ENCODE measurements at places on chromosomes 6 and 20.

- no peak for DNase-seq
Measured at GRCh38 chr6:138073264-138073663, 34.0 kb downstream of the PERP start.

GRCh38 chr6:167164261-167164660 lies 6.5 kb upstream of the GPR31 start:
- no peak for DNase-seq

- no peak for DNase-seq
Measured at GRCh38 chr20:40444516-40444915, 244.5 kb downstream of the MAFB start.

- DNase-seq: no peak
Measured at GRCh38 chr6:124535746-124536145, 426.5 kb upstream of the RNF217 start.

GRCh38 chr20:2658414-2659354 lies 5.3 kb downstream of the IDH3B start:
- DNase-seq: no peak

- no peak for DNase-seq
Measured at GRCh38 chr20:25252686-25253421, 5.0 kb downstream of the PYGB start.

DNA sequence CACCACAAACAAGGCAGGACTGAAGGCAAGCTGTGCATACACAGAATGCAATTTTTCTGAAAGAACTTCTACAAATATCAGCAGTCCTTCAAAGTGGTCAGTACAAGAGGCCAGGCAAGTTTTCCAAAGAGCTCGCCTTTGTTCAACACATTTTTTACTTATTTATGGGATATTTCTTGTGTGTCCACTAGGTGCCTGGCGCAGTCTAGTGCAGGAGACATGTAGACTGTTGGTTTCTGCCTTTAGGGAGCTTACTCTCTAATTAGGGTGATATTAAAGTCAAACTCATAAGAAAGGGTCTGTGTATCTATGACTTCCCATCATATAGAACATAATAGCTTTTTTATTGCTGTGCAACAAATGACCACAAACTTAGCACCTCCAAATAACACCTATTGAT lies 21.2 kb upstream of the VEGFA start:
- no peak for DNase-seq

- no peak for DNase-seq
Measured at GRCh38 chr20:58092353-58092752, 136.1 kb downstream of the ANKRD60 start.

- DNase-seq: peak; percentile 27
Measured at GRCh38 chr20:36181934-36182603, 27.5 kb downstream of the EPB41L1 start.

GRCh38 chr6:140076105-140076504 lies 701.7 kb upstream of the CITED2 start:
- DNase-seq: no peak

DNA sequence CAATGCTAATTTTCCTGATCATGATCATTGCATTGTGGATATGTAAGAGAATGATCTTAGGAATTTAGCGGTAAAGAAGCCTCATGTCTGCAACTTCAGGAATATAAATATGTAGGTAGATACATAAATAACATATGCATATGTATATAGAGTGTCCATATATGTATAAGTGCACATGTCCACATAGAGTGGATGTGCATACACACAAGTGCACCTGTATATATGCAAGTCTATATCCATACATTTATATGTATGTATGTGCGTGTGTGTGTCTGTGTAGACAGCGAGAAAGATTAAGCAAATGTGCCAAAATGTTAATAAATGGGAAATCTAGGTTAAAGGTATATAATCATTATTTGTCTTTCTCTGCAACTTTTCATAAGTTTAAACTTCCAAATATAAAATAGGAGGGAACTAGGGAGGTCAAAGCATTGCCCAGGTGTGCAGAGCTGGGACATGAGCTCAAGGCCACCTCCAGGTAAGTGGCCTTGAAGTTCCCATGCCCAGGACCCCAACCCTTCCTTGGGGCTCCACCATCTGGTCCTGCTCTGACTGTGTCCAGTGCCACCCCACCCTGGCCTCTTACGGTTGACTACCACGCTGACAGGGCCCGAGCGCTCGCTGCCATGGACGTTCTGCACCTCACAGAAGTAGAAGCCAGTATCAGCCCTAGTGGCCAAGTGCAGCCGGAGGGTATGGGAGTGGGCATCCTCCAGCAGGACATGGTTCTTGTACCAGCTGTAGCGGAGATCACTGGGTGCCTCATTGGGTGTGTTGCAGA lies 9.6 kb downstream of the SIGLEC1 start:
- no peak for DNase-seq

GRCh38 chr6:149648148-149649145 lies at the start of gene KATNA1:
KATNA1 (minus strand) TSS chr6:149648714; CDS start chr6:149638547, 10,167 bp downstream.
- DNase-seq: peak; percentile 79

GRCh38 chr6:105882121-105882803 lies 203.9 kb upstream of the PRDM1 start:
- DNase-seq: no peak

DNA sequence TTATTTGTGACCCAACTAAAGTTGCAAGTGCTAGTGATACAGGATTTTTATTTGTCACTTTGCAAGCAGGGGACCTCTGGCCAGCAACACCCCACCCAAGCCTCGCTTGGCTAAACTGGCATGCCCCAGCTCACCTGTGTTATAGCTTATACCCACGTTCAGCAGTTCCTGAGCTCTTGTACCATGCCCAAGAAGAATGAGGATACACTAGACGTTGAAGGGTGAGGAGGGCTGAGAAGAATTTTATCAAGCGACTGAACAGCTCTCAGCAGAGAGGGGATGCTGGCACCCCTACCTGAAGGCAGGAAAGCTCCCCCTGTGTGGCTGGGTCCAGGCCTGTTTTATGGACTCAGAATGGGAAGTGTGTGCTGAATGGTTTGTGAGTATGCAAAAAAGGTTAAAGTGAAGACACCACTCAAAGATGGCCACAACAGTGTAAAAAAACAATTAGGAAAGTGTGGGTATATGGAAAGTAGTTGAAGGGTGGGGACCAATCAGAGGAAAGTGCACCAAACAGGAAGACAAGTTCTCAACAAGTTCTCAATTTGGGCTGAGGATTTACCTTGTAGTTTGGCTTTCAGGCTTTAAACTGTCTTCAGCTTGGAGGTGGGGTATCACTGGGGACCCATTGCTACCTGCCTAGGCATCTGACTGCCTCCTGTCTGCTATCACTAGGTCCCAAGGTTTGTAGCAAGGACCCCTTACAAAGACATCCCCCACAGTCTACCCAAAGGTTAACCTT lies 15.0 kb downstream of the BTN2A1 start:
- peak; percentile 44 for DNase-seq

DNA sequence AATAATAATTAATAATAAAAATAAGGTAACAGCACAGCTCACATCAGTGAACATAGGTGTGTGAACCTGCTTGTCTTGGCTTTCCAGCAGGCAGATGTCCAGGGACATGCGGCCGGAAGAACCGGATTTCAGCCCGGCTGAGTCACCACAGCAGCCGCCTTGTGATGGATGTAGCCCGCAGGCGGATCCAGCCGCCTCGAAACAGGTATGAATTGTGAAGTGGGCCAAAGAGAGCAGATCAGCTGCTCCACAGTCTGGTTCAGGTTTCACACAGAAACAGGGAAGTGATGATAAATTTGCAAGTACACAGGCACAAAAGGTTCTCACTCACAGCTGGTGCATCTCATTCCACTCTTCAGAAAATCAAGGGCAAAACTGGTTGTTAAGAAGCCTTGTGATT lies 55.1 kb downstream of the ID4 start:
- no peak for DNase-seq

DNA sequence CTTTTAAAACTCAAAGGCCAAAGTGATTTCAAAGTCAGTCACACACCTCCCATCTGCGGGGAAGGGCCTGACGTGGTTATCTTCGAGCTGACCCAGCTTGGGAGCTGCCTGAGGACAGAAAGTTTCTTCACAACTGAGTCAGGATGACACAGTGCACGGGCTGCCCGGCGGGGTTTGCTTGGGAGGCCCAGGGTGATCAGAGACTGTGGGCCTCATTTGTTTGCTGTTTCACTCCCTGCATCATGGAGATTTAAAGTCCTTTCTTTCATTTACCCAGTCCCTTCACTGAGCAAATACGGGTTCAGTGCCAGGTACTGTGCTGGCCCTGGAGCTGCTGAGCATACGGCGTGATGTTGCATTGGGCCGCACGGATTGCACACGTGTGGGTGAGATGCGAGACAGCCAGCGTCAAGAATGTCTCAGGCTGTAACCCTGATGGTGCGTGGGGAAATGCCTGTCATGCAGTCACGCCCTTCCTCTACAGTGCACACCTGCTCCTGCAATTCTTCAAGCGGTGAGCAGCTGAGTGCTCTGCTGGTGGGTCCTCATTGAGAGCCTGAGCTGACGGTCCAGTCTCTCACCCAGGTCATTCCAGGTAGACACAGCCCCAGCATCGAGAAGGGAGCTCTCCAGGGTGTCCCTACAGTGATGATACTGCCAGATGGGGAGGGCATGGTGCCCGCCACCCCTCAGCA lies 82.7 kb upstream of the PMEPA1 start:
- DNase-seq: no peak

GRCh38 chr6:38997128-38997761 lies 51.3 kb upstream of the GLP1R start:
- no peak for DNase-seq

GRCh38 chr20:13856354-13856753 lies 71.5 kb downstream of the NDUFAF5 start:
- DNase-seq: no peak

GRCh38 chr20:55140631-55141030 lies 665.2 kb downstream of the DOK5 start:
- no peak for DNase-seq

DNA sequence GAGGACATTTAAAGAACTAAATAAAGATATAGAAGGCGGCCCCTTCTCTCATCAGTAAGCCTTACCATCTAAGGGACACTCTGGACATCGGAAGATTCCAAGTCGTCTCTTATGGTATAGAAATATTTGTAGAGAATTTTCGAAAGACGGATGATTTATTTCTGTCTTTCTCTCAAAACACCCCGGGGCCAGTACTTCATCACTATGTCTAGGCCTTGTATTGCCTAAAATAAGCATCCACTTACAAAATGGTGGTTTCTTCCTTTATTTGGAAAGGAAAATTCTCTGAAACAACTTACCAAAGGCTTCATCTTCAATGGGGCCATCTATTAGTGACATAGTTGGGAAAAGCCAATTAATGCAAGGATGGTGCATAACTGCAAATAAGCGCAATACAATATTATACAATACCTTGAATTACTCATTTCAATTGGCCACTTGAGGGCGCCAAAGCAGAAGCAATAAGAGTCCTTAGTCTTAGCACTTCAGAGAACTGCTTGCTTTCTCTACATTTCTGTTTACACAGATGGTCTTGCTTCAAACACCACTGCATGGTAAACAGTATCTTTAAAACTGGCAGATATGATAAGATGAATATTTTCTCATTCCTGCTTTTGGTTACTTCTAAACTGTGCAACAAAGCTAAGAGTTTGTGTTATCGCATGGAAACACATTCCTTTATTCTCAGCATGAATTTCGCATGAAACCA lies 113.2 kb downstream of the VIP start:
- peak; percentile 21 for DNase-seq

DNA sequence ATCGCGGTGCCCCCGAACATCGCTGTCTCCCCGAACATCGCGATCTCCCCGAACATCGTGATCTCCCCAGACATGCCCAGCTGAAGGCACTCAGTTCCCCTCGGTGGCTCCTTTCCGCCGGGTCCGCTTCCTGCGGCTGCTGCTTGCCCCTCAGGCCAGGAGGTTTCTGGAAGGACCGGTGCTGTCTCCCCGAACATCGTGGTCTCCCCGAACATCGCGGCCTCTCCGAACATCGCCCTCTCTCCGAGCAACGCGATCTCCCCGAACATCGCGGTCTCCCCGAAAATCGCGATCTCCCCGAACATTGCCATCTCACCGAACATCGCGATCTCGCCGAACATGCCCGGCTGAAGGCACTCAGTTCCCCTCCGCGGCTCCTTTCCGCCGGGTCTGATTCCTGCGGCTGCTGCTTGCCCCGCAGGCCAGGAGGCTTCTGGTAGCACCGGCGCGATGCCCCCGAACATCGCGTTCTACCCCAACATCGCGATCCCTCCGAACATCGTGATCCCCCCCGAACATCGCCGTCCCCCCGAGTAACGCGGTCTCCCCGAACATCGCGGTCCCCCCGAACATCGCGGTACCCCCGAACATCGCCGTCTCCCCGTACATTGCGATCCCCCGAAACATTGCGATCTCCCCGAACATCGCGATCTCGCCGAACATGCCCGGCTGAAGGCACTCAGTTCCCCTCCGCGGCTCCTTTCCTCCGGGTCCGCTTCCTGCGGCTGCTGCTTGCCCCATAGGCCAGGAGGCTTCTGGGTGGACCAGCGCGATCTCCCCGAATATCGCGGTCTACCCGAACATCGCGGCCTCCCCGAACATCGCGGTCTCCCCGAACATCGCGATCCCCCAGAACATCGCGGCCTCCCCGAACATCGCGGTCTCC lies 808 bp downstream of the ULBP1 start:
- DNase-seq: peak; percentile 12

GRCh38 chr6:152057832-152058498 lies 250.5 kb downstream of the ESR1 start:
- no peak for DNase-seq

DNA sequence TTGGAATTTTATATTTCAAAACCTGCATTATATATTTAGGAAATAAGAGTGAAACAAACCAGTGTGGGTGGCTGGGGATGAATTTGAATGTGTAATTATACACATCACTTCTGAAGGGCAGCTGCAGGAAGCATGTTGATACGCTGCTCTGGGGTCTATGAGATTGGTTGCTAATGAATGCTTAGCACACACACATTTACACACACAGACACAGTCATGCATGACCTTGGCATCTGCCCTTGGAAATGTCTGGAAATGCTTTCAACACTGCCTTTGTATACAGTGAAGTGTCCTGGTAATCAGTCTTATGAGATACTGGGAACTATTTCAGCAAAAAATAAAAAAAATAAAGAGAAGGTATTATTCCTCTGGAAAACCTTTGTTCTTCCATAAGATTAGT lies 83.4 kb downstream of the ELOVL4 start:
- DNase-seq: no peak

DNA sequence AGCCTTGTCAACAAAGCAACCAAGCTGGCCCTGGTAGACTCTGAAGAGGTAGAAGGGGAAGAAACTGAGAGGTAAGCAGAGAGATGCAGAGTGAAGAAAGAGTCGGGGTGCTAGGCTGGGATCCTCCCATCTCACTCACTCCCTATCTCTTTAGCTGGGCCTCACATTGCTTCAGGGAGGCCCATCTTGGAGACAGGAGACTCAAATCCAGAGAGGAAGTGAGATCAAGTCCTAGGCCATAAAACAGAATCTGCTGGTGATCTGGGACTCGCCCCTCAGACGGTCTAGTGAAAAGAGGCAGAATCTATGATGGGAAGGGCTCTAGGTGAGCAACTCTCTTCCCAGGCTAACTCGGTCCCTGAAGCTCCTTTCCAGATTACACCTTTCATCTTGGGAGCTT lies 659 bp upstream of the GUCA1B start:
- DNase-seq: no peak

DNA sequence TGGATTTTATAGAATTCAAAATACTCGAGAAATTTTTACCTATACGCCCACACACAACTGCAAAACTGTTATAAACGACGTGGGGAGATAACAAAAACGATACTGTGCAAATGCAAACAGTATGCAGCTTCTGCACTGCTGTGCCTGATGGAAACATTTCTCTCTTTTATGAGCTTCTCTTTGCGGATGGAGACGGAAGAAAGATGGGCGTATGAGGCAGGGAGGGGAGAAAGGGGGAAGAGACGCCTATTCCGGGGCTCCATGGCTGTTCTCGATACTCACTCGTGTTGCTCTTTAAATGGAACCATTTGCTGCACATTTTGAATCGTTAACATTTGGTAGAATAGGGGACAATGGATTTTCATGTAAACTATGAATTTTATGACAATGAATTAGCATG lies 69.1 kb upstream of the EXOC2 start:
- no peak for DNase-seq

Measured in CD14-positive monocyte (primary cell).